Endothelial cell of umbilical vein (primary cell): ENCODE measurements at places on chromosomes 3 and 15. TPM values are rescaled to one million over a fixed set of nuclear protein-coding genes. Genes with fewer than 3 reads are reported as not detected.
A peak's percentile ranks its signal among the peaks of the same experiment; 100 is the strongest.

GRCh38 chr15:31149088-31149505, 47.6 kb upstream of the TRPM1 start:
- no peaks in the 10 kb centered on the region for H3K4me1 ChIP-seq
- H3K4me3 ChIP-seq = no peak overlapping the region
- H3K36me3 ChIP-seq = no peaks in the 10 kb centered on the region
- DNase-seq = no peak
- no peaks in the 10 kb centered on the region for H3K27me3 ChIP-seq
- no peak overlapping the region for H3K27ac ChIP-seq

GRCh38 chr3:107690522-107691138, 167.9 kb downstream of the BBX start:
- no peaks in the 10 kb centered on the region for H3K36me3 ChIP-seq
- peak; percentile 51 for DNase-seq
- no peaks in the 10 kb centered on the region for H3K27me3 ChIP-seq
- H3K4me1 ChIP-seq = no peaks in the 10 kb centered on the region
- H3K4me3 ChIP-seq = no peak overlapping the region

DNA sequence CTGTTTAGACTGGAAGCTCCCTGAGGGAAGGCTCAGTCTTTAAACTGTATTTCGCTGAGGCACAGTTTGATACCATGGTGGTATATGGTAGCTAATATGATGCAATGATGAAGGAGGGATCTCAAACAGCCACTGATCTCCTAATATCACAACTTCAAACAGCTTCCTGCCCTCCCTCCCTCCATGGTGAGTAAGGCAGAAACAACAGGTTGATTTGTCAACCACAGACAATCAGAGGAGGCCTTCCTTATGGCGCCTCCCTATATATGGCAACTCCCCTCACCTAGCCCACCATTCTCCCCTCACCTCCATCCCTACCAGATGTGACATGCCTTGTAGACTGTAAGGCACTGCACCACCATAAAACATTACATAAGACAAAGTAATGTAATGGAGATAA, 316.5 kb upstream of the ICE2 start:
- no peaks in the 10 kb centered on the region for H3K4me1 ChIP-seq
- no peak overlapping the region for H3K4me3 ChIP-seq
- DNase-seq = no peak
- no peaks in the 10 kb centered on the region for H3K27me3 ChIP-seq

GREM1 gene
- polyA plus RNA-seq = not detected in 2 replicates

PATL2 gene
- 0.18 and 0.33 TPM in 2 replicates for polyA plus RNA-seq
